ENCODE measurements at places on chromosomes 1 and 21.

GRCh38 chr1:115364046-115364779 lies 26.2 kb upstream of the NGF start:
- DNase-seq, result no peak

DNA sequence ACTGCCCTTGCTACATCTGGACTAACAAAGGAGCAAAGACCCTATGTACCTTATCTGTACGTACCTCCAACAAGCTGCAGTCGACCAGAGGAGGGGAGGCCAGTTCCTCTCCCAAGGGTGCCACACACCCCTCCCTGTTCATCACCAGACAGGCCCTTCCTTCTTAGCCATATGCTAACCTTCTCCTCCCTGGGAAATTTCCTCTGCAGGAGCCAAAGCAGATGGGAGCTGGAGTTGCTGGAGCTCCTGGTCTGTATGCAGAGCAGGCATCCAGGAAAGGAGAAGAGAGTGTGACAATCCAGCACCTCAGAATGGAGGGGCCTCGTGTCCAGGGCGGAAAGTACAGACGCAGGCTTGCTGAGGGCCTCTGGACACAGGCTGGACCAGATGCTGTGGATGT lies 48.5 kb downstream of the C8B start:
- DNase-seq, result no peak

- no peak for DNase-seq
These were observed 3.2 kb downstream of the LBR start for GRCh38 chr1:225424562-225425200.

- DNase-seq, result no peak
These were observed 299.1 kb upstream of the ADAMTS5 start for GRCh38 chr21:27265949-27266348.

DNA sequence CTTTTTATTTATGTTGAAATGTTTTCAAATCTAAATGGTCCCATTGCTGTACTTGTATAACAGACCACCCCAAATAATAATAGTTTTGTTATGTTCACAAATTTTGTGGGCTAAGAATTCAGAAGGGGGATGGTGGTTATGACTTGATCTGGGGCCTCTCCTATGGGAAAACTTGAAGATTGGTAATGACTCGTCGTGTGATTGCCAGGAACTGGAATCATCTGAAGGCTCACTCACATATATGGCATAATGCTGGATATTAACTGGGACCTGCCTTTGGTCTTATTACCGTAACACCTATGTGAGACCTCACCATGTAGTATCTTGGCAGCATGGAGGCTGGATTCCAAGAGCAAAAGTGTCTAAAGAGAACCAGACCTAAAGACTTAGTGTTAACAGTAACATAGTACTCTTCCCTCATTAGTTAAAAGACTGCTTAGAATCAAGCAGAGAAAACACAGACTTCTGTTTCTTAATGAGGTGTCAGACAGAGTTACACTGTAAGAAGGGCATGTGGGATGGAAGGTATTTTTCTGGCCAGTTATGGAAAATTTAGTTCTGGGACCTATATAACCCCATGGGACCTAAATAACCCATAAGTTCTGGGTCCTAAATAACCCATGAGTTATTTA lies 11.9 kb downstream of the LYPLAL1 start:
- DNase-seq, result no peak

DNA sequence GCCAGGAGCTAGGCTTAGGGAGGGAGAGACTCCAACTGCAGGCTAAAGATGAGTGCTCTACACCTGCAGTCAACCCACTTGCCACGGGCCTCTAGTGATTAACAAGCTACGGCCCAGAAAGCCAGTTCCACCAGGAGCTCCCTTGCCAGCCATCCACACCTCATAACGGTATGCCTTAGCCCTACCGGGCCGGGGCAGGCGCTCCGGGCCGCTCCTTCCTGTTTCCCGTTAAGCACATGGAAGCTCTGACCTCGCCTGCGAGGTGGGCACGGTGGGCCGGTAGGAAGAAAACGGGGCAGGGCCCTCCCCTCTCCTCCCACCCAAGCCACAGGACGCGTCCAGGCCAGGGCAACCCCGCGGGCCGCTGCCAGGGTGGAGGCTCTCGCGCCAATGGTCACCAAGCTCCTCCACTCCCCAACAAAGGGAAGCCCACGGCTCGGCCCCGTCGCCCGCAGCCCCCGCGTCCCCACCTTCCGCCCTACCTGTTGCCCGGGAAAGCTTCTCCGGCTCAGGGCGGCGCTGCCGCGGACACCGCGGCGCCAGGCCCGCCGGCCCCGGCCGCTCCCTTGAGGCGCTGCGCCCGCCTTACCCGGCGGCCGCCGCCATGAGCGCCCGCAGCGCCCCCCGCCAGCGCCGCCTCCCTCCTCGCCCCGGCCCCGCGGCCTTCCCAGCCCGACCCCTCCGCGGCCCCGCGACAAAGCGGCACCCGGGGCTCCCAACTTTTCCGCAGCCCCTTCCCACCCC lies 627 bp downstream of the CERS2 start:
- DNase-seq, result peak; percentile 84

DNA sequence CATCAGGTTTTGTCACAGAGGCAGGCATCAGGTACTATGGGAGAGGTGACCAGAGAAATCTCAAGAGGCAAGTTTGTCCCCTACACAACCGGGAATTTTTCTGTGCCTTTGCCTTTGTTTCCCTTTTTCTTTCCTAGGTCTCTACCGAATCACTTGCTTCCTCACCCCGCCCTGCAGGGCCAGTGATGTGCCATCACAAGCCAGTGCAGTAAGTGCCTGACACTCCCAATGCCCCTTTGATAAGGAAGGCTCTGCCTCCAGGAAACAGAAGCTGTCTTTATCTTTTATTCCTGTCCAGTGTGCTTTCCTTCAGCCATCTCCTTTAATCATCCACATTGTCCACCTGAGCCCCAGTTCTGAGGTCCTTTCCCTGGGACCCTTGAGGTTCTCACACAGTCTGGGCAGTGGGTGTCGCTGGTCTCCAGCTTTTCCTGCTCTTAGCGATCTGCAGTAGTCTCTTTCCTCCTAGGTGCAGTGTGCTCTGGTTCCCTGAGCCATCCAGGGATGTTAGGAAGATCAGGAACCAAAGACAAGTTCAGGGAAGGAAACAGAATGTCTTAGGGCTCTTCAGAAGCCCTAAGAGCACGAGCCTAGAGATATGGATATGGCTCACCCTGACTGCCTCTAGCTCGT lies 36.6 kb downstream of the GJA5 start:
- no peak for DNase-seq

DNA sequence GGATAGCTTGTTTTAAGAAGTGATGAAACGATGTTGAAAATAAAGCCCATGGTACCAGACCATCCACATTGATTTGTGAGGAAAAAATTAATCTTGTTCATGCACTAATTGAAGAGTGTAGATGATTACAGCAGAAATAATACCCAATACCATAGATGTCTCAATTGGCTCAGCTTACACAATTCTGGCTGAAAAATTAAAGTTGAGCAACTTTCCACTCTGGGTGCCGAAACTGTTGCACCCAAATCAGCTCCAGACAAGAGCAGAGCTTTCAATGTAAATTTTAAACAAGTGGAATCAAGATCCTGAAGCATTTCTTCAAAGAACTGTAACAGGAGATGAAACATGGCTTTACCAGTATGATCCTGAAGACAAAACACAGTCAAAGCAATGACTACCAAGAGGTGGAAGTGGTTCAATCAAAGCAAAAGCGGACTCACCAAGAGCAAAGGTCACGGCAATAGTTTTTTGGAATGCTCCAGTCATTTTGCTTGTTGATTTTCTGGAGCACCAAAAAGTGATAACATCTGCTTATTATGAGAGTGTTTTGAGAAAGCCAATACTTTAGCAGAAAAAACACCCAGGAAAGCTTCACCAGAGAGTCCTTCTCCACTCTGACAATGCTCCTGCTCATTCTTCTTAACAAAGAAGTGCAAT lies 16.1 kb upstream of the KCNA3 start:
- no peak for DNase-seq

- DNase-seq, result no peak
These were observed 18.5 kb upstream of the S100A7 start for GRCh38 chr1:153478692-153479618.

GRCh38 chr1:53275566-53275965 lies 37.2 kb upstream of the MAGOH start:
- no peak for DNase-seq
